ENCODE measurements at places on chromosomes 1 and 21.

GRCh38 chr21:42085246-42086077, 14.3 kb downstream of the UMODL1 start:
- DNase-seq, result no peak

DNA sequence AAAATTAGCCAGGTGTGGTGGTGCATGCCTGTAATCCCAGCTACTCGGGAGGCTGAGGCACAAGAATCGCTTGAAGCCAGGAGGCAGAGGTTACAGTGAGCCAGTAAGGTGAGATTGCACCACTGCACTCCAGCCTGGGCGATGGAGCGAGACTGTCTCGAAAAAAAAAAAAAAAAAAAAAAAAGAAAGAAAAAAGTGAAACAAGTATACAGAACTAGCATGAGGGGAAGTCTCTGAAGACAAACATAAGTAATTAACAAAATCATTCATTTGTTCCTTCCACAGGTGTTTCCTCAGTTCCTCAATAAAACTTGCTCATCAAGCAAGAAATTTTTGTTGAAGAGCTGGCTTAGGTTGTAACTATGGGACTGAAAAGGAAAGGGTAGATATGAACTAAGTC, 52.2 kb upstream of the CNN3 start:
- DNase-seq, result no peak

DNA sequence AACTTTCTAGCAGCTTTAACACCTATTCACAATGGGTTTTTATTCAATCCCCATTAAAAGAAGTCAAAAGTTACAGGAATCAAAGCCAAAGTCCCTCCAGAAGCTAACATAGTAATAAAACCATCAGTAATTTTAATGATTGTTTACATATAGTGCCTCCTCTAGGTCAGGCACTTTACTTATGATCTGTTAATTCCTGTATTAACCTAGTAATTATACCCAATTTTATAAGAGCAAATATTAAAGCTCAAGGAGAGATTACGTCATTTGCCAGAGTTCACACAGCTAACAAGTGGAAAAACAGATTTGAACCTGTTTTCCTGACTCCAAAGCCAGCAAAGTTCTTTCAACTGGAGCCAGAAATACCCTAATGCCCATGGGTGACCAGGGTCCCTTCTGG, 112.9 kb upstream of the F3 start:
- no peak for DNase-seq

DNA sequence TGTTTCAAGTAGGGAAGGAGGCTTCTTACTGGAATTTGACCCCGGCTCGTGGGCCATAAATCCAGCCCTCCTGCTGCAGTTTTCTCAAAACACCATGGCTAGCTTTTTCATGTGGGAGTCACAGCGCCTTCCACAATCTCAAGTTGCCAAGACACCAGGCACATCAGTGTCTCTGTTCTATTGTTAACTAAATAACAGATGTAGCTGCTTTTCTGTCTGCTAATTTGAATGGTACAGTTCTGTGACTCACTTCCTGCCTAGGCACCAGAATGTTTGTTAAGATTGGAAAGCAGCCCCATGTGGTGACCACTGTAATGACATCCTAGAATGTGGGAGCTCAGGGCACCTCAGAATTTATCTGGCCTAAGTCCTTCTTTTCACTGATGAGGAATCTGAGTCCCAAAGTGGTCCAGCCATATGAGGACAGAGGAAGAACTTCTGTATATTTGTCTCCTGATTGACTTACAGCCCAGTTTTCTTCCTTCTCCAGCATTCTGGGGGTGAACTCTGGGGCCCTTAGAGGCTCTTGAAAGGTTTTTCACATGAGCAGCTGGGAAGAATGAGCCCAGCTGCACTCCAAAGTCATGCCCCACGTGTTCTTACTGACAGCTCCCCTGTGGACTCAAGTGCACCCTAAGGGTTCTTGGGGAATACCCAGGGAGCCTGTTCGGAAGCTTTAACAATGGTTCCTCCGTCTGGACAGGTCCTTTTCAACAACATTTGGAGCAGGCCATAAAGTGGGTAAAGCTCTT, 27.5 kb downstream of the TRIM45 start:
- DNase-seq, result peak; percentile 30

GRCh38 chr1:218459450-218459849, 114.3 kb downstream of the TGFB2 start:
- no peak for DNase-seq

- no peak for DNase-seq
Measured at GRCh38 chr1:32651461-32652073, 559 bp downstream of the RBBP4 start.

GRCh38 chr1:45654540-45655280, 30.9 kb upstream of the CCDC17 start:
- no peak for DNase-seq

DNA sequence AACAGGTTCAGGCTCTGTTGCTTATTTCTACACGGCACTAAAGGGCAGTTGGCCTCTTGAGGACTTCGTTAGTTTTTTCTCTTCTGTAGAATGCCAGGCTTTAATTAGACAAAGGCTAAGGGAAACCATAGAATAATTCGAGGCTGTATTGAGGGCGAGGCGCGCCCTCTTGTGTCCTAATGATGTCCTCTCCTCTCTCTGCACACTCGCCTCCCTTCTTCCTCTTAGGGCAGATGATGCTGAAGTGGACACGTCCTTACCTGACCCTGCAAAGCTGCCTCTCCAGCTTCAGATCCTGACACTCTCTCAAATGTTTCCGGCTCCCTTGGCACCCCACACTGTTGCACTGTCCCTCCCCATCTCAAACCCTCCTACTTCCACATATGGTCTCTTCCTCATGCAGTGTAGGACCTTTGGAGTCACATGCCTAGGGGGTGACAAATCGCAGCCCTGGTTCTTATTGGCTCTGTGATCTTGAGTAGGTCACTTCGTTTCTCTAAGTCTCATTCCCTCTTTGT, 1.9 kb upstream of the ZSCAN20 start:
- DNase-seq, result peak; percentile 61

Measured in CD4-positive, alpha-beta T cell treated with Interleukin-21 for 1 hour (primary cell).